Thymus (tissue), 14 donors: ENCODE measurements at places on chromosomes 12 and 14.

DNA sequence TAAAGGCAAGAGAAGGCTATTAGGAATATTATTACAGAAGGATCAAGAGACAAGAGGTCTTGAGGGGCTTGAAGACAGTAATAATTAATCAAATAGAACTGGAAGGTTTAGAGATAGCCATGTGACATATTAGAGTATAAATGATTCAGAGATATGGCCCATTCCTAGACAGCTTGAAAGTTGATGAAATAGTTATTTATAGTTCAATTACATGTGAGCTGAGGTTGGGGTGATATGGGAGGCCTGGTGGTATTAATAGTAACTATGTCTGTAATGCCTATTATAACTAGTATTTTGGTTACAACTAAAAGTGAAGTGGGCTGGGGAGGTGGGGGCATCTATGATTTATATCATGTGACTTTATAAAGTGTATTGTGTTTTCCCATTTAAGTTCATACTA lies 14.1 kb upstream of the MIS18BP1 start:
- no peak for DNase-seq

- DNase-seq: no peak
These were observed 39.0 kb downstream of the GPR68 start for GRCh38 chr14:91205459-91205858.

DNA sequence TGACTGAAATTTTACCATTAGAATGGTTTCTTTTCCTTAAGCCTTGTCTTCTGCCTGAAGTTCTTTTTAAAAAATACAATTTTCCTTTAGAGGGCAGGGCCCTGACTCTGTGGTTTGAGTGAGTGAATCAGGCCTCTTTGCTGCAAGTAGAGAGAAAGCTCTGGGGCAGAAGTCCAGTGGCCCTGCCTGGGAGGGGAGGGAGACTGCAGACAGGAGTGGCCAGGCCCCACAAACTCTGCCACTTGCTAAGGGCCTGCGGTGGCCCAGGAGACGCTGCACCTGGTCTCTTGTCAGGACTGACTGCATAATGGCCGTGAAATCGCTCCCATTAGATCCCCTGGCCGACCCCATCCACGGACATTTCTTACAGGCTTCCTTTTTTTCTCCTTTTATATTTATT lies 25.5 kb downstream of the TSPAN11 start:
- no peak for DNase-seq

- no peak for DNase-seq
These were observed 6.0 kb upstream of the CALCOCO1 start for GRCh38 chr12:53733051-53733806.

DNA sequence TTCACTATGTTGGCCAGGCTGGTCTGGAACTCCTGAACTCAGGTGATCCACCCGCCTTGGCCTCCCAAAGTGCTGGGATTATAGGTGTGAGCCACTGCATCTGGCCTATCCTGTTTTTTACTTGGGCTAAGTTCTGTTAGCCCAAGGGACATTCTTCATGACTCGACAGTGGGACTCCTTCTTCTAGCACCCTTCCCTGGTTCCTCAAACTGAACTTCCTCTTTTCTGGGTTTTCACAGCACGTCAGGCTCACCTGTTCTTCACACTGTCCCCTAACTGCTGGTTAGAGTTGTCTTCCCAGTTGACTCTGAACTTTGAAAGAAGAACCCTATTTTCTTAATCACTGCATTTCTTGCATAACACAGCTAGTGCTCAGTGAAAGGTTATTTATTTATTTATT lies 22.5 kb downstream of the CABP1 start:
- no peak for DNase-seq
